Right cardiac atrium (tissue), 5 donors: ENCODE measurements at places on chromosomes 16 and 17. TPM values are rescaled to one million over a fixed set of nuclear protein-coding genes. Genes with fewer than 3 reads are reported as not detected.

The AMDHD2 gene
- 12.1 TPM for polyA plus RNA-seq

The GPRC5C gene
- polyA plus RNA-seq: 26.5 TPM

The IL21R gene
- polyA plus RNA-seq: 0.34 TPM

The KRTAP1-5 gene
- not detected for polyA plus RNA-seq

The HOXB9 gene
- polyA plus RNA-seq: 0.02 TPM

The CCL2 gene
- polyA plus RNA-seq: 93.8 TPM
